Myocyte (in vitro differentiated cells): ENCODE measurements at places on chromosomes 7 and 10. TPM values are rescaled to one million over a fixed set of nuclear protein-coding genes. Genes with fewer than 3 reads are reported as not detected.

The NSUN6 gene
- total RNA-seq, result 5.5 and 6.2 TPM in 2 replicates

The GPNMB gene
- 382 and 539 TPM in 2 replicates for total RNA-seq

The ATG9B gene
- total RNA-seq, result 0.11 and 0.21 TPM in 2 replicates

The CRTAC1 gene
- not detected in 2 replicates for total RNA-seq

DNA sequence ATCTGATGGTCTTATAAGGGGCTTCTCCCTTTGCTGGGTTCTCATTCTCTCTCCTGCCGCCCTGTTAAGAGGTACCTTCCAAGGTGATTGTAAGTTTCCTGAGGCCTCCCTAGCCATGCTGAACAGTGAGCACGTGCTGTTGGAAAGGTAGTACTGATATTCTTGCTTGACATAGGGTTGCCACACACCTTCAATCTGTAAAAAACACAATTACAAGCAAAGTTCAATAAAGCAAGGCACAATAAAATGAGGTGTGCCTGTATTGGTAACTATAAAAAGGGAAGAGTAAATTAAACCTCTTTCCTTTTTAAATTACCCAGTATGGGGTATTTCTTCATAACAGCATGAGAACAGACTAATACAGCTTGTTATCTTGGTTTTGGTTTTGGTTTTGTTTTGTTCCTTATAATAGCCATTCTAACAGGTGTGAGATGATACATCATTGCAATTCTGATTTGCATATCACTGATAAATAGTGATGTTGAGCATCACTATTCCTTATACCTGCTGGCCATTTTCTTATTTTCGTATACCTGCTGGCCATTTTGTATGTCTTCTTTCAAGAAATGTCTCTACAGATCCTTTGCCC, 164.9 kb upstream of the TRIM24 start:
- no peak for DNase-seq

- no peak for DNase-seq
Observed at GRCh38 chr10:6885284-6885683, 305.2 kb upstream of the PRKCQ start.

GRCh38 chr7:132575982-132576720, at the start of gene PLXNA4:
Gene PLXNA4 (minus strand): TSS chr7:132576470. CDS start chr7:132508693, 67,777 bp downstream.
- DNase-seq, result no peak

- DNase-seq, result peak; percentile 65
Observed at GRCh38 chr10:77710759-77711682, 73.4 kb upstream of the KCNMA1 start.

DNA sequence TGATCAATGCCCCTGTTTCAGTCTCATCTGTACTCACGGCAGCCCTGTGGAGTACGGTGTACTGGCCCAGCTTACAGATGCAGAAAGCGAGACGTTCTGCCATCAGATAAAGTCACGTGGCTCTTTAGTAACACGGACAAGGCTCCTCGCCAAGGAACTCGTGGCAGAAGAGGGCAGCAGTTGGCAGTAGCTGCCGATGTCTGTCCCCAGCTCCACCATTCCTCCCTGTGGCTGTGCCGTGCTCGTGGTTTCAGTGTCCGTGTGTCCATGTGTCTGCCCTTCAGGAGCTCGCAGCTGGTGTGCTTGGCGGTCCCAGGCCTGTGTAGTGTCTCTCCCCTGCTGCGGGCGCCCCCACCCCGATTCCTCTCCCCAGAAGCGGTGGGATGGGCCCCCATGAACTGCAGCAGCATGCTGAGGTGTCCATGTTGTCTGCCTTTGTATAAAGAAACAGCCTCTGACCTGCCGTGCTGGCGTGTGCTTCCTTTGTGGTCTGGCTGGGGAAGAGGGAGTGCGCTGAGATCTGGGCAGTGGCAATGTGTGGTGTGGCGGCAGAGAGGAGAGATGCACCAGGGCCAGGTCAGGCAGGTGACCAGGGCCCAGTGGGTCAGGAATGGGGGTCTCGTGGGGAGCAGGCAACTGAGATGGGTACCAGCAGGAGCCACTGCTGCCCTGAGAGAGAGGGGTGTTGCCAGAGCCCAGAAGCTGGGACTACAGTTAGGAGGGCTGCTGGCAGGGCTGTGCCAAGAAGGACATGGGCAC, 9.8 kb downstream of the RHBDD2 start:
- DNase-seq, result peak; percentile 77
